NCI-H1694 (cell line): ENCODE measurements at places on chromosomes 6 and 20.

GRCh38 chr20:4821590-4821989, 99.9 kb downstream of the PRND start:
- no peak for DNase-seq

- no peak for DNase-seq
Observed at GRCh38 chr6:33172688-33173534, 19.4 kb downstream of the COL11A2 start.

DNA sequence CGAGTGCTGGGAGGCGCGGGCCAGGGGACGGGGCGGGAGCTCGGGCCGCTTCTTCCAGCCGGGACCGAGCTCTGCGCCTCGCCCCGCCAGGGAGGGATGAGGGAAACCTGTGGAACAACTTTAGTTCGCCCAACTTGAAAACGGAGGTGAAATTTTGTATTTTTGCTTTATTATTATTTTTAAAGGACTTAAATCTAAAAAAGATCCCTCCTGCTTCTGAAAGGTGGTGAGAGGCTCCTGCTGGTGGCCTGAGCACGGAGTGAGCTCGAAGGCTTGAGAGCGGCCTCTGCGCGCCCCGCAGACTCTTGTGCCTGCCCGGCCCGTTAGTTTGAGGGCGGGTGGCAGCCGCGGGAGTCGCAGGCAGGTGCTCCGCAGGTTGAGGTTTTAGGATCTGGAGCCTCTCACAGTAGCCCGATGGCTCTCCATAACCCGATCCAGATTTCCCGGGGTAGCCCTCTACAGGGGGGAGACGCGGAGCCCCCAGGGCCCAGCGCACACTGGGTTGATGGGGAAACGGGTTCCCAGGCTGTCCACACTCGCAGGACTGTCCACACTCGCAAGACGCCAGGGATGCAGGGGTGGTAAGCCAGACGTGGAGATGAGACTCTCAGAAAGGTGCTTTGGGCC, 46.2 kb upstream of the SUPT3H start:
- no peak for DNase-seq

- no peak for DNase-seq
Observed at GRCh38 chr6:139868576-139868975, 494.1 kb upstream of the CITED2 start.

DNA sequence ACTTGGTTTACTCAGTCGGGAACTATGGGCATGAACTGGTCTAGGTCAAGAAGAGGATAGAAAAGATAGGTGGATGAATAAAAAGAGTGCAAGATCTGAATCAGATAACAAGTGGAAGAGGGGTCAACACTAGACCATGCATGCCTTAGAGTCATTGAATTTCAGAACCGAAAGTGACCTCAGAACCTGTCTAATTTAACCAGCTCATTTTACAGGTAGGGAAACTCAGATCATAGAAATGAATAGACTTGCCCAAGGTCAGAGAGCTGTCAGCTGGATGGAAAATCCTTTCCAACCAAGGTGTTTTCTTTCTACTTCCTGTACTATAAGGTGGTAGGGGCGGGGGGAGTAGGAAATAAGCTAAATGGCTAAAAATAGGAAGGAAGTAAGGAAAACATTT, 121.4 kb upstream of the ADGRF1 start:
- no peak for DNase-seq

GRCh38 chr6:111668410-111668809, 62.7 kb upstream of the TRAF3IP2 start:
- DNase-seq, result no peak

DNA sequence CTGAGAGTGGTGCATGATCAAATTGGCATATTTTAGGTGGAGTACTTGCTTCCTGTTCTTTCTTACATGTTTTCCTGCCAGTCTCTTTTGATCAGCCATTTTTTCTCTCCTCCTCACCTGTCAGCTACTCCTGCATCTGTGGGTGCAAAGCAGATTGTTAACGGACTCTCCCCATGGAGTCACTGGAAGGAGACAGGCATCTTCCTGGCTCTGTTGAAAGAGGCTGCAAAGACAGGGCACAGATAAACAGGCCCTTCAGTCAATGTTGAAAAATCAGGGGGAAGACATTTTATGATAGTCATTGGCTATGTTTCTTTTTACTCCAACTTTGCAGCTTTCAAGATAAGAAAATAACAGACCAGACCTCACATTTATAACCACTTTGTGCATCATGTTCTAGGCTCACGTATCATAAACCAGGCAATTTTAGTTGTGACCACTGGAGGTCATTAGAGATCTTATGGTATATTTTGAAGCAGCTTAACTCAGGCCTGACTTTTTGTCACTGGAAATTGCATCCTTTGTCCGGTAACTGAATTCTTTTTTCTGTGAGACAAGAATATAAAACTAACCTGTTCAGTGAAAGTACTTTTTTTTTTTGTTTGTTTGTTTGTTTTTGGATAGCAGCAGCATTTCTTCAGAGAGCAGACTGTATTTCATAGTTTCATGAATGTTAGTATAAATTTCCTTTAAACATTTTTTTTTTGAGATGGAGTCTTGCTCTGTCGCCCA, 20.1 kb downstream of the ECT2L start:
- peak; percentile 19 for DNase-seq

DNA sequence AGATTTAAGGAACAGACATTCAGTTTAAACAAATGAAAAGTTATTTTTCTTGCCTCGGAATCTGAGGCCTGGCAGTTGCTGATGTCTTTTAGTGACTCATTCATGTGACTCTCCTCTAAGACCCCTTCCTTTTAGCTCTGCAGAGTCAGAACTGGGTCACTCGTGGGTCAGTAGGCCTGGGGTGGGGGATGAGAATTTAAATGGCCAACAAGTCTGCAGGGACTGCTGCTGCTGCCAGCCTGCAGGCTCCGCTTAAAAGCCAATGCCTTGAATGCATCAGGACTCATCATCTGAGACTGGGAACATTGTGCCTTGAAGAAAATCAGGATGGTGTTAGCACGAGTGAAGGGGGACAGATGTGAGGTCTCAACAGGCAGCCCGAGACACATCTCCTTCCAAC, 404.3 kb downstream of the CDH26 start:
- no peak for DNase-seq

- no peak for DNase-seq
Observed at GRCh38 chr6:30884521-30885480, 482 bp downstream of the DDR1 start.

DNA sequence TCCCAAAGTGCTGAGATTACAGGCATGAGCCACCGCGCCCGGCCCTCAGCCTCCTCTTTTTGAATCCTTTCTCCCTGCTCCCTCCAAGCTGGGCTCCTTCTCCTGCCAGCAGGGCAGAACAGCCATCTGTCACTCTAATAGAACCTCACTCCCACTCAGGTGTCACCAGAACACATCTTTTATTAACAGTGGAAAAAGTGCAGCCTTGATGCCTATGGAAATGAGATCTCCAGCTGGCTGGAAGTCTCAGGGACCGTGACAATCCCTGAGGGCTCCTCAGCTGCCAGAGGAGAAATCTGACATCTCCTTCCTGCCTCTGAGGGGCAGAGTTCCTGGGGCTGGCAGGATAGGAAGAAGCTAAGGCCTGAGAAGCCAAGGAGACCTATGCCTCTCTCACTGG, 28.0 kb downstream of the TMC2 start:
- DNase-seq, result peak; percentile 27

- no peak for DNase-seq
Observed at GRCh38 chr20:25508083-25508770, 77.1 kb downstream of the NINL start.

DNA sequence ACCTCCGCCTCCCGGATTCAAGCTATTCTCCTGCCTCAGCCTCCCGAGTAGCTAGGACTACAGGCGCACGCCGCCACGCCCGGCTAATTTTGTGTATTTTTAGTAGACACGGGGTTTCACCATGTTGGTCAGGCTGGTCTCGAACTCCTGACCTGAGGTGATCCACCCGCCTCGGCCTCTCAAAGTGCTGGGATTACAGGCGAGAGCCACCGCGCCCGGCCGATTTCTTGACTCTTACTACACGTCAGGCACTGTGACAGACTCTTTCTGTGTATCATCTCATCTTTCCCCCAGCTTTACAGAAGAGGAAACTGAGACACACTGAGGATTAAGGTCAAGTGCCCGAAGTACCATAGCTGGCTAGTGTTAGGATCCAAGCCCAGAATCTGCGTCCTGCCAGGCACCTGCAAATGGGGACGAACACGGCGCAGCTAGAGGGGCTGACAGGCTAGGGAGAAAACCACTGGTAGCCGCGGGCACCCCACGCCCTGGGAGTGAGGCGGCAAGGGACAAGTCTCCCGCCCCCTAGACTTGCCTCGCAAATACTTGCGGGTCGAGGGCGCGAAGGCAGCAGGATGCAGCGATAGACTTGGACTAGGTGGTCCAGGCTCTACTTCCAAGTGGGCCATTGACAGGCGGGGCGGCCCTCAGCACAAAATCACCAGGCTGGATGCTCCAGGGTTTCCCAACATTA, 1.1 kb upstream of the TAF8 start:
- DNase-seq, result no peak

- DNase-seq, result no peak
Observed at GRCh38 chr6:29419516-29419915, 4.8 kb downstream of the OR12D1 start.

GRCh38 chr20:48321271-48321670, 506.5 kb downstream of the PREX1 start:
- DNase-seq, result no peak

DNA sequence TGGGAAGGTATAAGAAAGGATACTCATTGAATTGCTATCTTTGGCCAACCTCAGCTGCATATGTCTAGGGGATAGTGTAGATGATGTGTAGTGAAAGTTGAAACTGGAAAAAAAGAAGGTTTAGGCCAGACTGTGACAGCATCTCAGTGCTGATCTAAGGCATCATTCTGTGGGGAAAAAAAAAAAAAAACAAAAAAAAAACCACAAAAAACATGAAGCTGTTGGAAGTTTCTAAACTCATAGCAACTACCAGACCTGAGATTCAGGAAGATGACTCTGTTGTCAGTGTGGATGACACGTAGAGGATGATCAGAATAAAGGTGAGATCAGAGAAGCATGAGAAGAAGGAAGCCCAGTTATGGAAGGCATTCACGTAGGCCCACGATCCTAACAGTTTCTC, 100.8 kb upstream of the CNKSR3 start:
- no peak for DNase-seq

- no peak for DNase-seq
Observed at GRCh38 chr6:112190164-112190563, 64.2 kb downstream of the LAMA4 start.

GRCh38 chr20:9323622-9324021, 190.8 kb upstream of the LAMP5 start:
- DNase-seq, result no peak

DNA sequence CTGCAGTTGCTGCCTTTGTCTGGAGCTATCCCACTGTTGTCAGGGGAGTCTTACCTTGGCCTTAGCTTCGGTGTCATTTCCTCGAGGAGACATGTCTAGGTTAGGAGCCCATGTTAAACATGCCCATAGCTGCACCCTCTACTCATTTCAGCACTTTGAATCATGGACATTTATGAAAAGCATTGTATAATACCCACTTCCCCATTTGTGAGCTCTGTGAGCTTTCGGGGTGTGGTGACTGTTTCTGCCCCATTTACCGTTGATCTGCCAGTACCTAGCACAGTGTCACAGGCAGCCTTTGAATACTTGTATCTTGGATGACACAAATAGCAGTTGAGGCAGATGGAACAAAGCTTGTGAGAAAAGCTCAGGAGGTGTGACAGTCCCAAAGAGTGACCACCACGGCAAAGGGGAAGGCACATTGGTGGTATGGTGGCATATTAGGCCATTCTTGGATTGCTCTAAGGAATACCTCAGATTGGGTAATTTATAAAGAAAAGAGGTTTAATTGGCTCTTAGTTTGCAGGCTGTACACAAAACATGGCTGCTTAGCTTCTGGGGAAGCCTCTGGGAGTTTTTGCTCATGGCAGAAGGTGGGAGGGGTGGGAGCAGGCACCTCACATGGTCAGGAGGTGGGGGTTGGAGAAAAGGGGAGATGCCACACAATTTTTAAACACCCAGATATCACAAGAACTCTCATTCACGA, 42.0 kb downstream of the JARID2 start:
- DNase-seq, result no peak

DNA sequence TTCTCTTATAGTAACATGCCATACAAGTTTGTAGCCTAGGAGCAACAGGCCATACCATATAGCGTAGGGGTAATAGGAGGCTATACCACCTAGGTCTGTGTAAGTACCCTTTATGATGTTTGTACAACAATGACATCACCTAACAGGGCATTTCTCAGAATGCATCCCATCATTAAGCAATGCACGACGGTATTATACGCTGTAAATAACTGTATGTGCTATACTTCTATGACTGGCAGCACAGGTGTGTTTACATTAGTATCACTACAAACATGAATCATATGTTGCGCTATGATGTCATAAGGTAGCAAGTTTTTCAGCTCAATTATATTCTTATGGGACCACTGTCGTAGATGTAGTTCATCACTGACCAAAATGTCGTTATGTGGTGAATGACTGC, 31.0 kb downstream of the ADNP start:
- no peak for DNase-seq

- DNase-seq, result no peak
Observed at GRCh38 chr6:170011204-170012036, 260.0 kb downstream of the ERMARD start.

GRCh38 chr20:37290158-37290810, 829 bp downstream of the MANBAL start:
- no peak for DNase-seq

GRCh38 chr20:6819599-6819998, 52.1 kb downstream of the BMP2 start:
- DNase-seq, result no peak

GRCh38 chr6:169663468-169663867, 38.4 kb downstream of the WDR27 start:
- DNase-seq, result no peak

- no peak for DNase-seq
Observed at GRCh38 chr6:111096246-111096645, 8.9 kb downstream of the SLC16A10 start.

- no peak for DNase-seq
Observed at GRCh38 chr6:11297376-11297729, 64.9 kb upstream of the NEDD9 start.

DNA sequence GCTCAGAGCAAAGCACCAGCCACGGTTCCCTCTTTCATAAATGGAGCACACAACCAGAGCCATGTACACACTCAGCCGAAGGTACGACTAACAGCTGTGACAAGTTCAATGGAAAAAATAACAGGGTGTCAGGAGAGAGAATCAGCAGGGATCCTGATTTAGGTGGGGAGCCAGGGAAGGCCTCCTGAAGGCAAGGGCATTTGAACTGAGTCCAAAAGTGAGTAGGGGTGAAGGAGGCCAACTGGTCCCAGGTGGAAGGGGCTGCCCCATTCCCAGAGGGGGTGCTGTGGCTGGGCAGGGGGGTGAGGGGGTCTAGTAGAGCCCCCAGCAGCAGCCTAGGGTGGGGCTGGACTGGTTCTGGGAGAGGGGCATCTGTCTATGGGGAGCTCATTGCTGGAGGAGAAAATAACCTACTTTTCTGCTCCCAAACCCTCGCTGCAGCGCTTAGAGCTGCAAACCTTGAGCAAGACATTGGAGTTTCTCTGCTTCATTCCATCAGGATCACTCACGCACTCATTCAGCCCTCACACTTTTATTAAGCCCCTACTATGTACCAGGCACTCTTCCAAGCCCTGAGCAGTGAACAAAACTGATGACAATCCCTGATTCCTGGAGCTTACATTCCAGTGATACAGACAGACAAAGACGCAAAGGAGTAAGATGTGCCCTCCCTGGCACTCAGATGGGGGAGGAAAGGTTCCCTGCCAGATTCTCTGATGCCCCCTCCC, 113.5 kb downstream of the TOX2 start:
- no peak for DNase-seq

GRCh38 chr20:25272223-25273000, 24.5 kb downstream of the PYGB start:
- no peak for DNase-seq

- no peak for DNase-seq
Observed at GRCh38 chr20:52340036-52340634, 148.6 kb upstream of the ZFP64 start.
